ENCODE measurements at places on chromosomes 2 and 18.

DNA sequence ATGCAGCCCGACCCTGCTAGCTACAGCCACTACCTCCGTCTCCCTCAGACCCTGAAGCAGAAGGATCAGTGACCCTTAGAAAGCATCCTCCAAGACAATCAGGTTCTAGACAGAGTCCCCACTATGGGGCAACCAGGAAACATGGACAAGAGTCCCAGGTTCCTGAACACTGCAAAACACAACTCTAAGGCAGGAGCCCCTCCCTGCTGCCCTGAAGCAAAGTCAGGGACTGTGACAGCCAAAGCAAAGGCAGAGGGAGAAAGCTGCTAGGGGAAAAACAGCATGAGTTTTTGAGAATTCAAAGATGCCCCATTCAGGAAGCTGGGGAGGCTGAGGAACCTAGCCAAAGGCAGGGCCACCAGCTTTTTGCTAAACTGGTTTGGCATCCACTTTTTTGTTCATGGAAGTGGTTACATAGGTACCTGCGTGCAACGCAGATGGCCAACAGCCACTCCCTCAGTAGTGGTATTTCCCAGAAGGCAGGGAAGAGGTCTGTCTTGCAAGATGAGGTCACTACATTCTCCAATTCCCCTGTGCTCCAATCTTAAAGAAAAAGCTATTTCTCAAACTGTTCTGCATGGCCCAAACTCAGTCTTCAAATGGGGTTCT lies 33.2 kb downstream of the MYO5B start:
- no peaks in the 10 kb centered on the region for H3K36me3 ChIP-seq
- H3K4me1 ChIP-seq, result peaks cover 15% of the 10 kb centered on the region
- H3K4me3 ChIP-seq, result no peak overlapping the region
- no peak for DNase-seq

DNA sequence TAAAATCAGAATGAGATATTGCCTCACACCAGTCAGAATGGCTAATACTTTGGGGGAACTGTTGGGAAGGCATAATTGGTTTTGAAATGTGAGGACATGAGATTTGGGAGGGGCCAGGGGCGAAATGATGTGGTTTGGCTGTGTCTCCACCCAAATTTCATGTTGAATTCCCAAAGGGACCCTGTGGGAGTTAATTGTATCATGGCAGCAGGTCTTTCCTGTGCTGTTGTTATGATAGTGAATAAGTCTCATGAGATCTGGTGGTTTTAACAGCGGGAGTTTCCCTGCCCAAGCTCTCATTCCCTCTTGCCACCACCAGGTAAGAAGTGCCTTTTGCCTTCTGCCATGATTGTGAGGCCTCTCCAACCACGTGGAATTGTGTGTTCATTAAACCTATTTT lies 59.6 kb downstream of the CSRNP3 start:
- H3K27ac ChIP-seq, result no peak overlapping the region
- no peak overlapping the region for H3K4me3 ChIP-seq
- no peaks in the 10 kb centered on the region for H3K27me3 ChIP-seq
- no peak for DNase-seq
- H3K4me1 ChIP-seq, result no peaks in the 10 kb centered on the region

DNA sequence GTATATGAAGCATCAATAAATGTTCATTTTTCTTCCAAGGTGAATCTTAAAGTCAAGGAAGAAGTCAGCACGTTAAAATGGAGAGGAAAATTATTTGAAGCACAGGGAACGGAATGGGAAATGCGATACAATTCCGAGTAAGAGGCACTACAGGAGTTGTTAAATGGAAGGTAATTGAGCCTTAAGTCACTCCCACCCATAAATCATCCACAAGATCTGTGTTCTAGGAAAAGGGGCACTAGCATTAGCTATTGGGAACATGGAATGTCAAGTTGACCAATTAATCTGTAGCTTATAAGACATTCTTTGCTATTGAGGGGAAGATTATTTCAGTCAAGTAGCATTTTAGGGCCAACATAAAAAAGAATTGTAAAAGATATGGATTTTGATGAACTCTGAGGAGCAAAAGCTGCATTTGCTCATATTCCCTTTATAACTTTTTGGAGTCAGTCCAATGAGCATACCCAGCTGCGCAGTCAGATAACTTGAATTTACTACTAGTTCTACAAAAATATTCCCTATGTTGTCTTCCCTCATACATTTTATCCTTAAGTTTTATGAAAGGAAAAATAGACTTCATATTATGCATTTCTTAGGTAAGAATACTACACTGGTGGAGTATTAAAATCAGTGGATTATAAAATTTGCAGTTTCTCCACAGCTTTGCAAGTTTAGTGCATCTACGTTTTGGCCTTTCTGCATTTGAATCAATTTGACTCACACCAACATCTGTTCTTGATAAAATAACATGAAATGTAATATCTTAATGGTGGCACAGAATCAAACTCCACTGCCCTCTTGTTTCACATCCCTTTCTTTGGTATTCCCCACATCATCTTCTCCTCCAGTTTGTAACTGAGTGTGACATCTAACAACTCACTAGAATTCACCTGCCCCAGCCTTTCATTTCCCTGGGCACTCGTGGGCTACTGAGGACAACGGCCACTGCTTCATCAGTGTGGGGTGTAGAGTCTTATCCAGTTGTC lies 95.6 kb downstream of the SP3 start:
- DNase-seq, result no peak
- H3K27ac ChIP-seq, result no peak overlapping the region
- no peaks in the 10 kb centered on the region for H3K36me3 ChIP-seq
- no peaks in the 10 kb centered on the region for H3K4me1 ChIP-seq
- no peak overlapping the region for H3K4me3 ChIP-seq

DNA sequence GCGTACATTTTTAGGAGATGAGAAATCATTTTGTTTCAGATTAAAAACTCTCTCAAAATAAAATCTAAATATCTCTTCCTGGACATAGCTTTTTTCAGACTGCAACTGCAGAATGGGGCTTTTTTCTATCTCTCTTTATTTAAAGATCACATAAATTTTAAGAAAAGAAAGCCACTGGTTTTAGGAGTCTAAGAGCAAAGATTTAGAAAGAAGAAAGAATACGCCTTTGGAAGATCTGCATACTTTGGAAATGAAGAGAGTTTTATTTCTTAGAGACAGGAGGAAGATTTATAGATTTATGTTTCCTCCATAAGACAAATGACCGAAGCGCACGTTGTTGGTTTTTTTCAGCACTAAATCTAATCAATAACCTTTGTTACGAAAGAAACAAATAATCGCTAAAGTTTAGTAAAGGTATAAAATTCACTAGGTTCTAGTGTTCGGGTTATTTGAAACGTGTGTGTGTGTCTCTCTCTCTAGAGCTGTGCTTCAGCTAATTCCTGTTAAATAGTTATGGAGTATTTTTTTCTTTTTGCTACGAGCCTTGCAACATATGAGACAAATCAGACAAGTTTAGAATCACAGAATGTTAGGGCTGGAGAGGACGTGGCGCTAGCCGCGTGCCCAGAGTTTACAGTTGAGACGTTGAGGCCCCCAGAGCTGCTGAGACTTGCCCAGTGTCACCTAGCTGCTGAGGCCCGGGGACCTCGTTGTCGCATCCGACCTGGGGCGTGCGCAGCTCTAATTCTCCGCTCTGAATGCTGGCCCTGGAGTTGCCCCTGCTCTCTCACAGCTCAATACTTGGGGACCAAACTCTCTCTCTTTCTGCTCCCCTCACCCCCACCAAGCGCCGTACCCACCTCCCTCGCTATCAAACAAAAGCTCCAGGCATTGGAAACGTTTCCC lies 69.9 kb downstream of the CTAGE1 start:
- peaks cover 21% of the 10 kb centered on the region for H3K4me1 ChIP-seq
- no peak for DNase-seq
- no peaks in the 10 kb centered on the region for H3K36me3 ChIP-seq
- no peaks in the 10 kb centered on the region for H3K27me3 ChIP-seq
- H3K4me3 ChIP-seq, result peak overlapping the region; percentile 54
- H3K27ac ChIP-seq, result peak overlapping the region; percentile 97

DNA sequence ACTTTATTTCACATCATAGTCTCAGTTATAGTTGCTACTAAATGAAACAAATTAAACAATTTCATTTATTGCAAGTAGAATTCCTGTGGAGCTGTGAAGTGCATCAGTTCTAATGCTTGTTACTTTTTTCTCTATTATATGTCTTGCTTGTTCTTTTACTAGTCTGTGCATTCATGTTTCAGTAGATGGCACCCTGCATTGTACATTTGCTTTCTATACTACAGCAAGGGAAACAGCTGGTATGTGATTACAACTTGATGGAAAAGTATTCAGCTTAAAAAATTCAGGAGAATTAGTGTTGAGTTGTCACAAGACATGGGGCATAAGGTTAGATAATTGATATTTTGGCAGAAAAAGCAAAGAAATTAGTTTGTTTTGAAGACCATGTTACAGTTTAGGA lies 72.3 kb downstream of the TANK start:
- no peak overlapping the region for H3K27ac ChIP-seq
- DNase-seq, result no peak
- H3K4me1 ChIP-seq, result peaks cover 5% of the 10 kb centered on the region

DNA sequence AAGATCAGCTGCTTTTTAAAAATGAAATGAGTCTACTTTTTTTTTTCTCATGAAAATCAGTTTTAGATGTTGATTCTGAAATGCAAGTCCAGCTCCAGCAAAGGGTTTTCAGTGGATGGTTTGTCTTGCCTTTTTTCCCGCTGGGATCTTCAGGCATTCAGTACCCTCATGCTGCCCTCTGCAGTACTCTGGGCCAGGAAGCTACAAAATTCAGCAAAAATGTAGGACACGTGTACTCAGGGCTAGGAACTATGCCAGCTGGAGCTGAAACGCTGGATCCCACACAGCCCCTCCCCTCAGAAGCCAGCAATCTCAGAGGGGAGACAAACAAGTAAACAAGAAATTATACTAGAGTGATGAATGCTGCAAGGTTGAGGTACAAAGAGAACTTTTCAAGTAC lies 97.3 kb downstream of the MMADHC start:
- H3K4me1 ChIP-seq, result no peaks in the 10 kb centered on the region
- H3K4me3 ChIP-seq, result no peak overlapping the region
- no peak for DNase-seq
- no peak overlapping the region for H3K27ac ChIP-seq
- H3K27me3 ChIP-seq, result no peaks in the 10 kb centered on the region
- H3K36me3 ChIP-seq, result no peaks in the 10 kb centered on the region

GRCh38 chr18:69974365-69974764 lies 26.7 kb upstream of the CD226 start:
- no peaks in the 10 kb centered on the region for H3K27me3 ChIP-seq
- H3K36me3 ChIP-seq, result no peaks in the 10 kb centered on the region
- no peak for DNase-seq

- H3K27me3 ChIP-seq, result no peaks in the 10 kb centered on the region
- DNase-seq, result no peak
- H3K36me3 ChIP-seq, result no peaks in the 10 kb centered on the region
- H3K4me1 ChIP-seq, result no peaks in the 10 kb centered on the region
Observed at GRCh38 chr18:59383851-59384250, 24.8 kb upstream of the LMAN1 start.

GRCh38 chr18:36769172-36769571 lies 59.6 kb downstream of the TPGS2 start:
- no peak overlapping the region for H3K27ac ChIP-seq
- no peaks in the 10 kb centered on the region for H3K36me3 ChIP-seq
- H3K4me3 ChIP-seq, result no peak overlapping the region
- no peak for DNase-seq

DNA sequence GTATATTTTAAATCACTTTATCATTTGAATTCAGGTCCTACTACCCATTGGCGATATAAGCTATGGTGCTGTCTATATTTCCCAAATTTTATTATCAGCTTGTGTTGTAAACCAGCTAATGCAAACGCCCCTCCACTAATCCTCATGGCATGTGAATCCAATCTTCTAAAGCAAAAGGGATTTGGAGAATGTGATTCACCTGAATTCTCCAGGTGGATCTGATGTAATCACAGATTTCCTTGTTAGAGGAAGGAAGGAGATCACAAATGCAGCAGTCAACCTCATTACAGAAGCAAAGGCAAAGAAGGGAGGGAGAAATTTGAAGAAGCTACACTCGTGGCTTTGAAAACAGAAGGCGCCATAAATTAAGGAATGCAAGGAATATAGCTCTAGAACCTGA lies 431.1 kb upstream of the CDH19 start:
- no peaks in the 10 kb centered on the region for H3K36me3 ChIP-seq
- DNase-seq, result no peak
- H3K4me1 ChIP-seq, result no peaks in the 10 kb centered on the region
- H3K27me3 ChIP-seq, result no peaks in the 10 kb centered on the region

DNA sequence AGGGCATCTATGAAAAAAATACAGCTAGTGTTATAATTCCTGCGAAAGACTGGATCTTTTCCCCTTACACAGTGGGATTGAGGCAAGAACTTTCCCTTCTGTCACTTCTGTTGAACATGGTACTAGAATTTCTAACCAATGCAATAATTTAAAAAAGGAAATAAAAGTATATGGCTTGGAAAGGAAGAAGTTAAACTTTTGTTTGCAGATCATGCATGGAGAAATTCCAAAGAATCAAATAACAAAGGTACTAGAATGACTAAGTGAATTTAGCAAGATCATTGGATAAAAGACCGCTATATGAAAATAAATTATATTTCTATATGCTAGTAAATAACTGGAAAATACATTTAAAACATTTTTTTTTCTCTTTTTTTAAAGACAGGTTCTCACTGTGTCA lies 31.0 kb upstream of the SH3BP4 start:
- H3K36me3 ChIP-seq, result no peaks in the 10 kb centered on the region
- no peak for DNase-seq
- no peaks in the 10 kb centered on the region for H3K4me1 ChIP-seq
- H3K4me3 ChIP-seq, result no peak overlapping the region

- no peaks in the 10 kb centered on the region for H3K27me3 ChIP-seq
- no peaks in the 10 kb centered on the region for H3K36me3 ChIP-seq
- H3K4me1 ChIP-seq, result no peaks in the 10 kb centered on the region
- no peak overlapping the region for H3K4me3 ChIP-seq
- DNase-seq, result no peak
- no peak overlapping the region for H3K27ac ChIP-seq
Observed at GRCh38 chr18:58756596-58757240, 85.5 kb downstream of the MALT1 start.

DNA sequence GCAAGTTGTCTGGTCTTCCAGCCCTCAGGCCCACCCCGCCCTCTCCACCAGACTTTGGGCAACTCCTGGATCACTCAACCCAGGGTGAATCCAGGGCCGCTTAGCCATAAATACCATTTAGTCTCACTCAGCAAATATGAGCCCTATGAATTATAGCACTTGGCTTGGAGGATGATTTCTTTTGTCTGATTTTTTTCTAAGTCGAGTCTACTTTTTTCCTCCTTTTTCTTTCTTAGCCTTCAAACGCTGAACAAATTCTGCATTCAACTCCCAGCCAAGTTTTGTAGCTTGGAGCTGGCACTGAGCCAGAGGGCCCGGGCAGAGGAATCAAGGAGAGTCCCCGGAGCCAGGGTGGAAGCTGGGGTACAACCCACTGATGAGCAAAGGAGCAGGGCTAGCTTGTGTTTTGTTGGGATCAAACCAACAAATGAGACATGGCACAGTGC lies 48.7 kb downstream of the SERTAD2 start:
- no peaks in the 10 kb centered on the region for H3K27me3 ChIP-seq
- H3K4me1 ChIP-seq, result peaks cover 15% of the 10 kb centered on the region
- no peaks in the 10 kb centered on the region for H3K36me3 ChIP-seq
- DNase-seq, result no peak

DNA sequence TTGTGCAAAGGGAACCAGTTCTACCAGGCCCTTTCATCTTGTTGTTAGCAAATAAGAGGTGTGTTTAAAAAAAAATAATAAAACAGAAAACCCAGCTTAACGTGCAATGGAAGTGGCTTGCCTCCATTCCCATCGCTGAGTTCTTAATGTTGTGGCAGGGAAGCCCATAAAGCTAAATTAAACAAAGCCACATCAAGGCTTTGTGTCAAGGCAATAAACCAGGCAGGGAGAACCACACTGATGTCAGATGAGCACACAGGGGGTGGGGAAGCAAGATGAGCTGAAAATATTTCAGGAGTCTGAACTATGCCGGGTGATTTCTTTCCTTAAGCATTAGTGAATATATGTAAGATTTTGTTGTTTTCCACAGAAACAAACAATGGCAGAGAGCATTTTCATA lies 73.5 kb downstream of the PHLPP1 start:
- no peak for DNase-seq
- H3K27me3 ChIP-seq, result no peaks in the 10 kb centered on the region
- H3K27ac ChIP-seq, result no peak overlapping the region
